Activated CD8-positive, alpha-beta memory T cell treated with anti-CD3 and anti-CD28 coated beads, Interleukin-2, amount 10 ng/mL, durations not matched to agents 7 days and 5 days (primary cell): ENCODE measurements at places on chromosomes 5 and 9.

DNA sequence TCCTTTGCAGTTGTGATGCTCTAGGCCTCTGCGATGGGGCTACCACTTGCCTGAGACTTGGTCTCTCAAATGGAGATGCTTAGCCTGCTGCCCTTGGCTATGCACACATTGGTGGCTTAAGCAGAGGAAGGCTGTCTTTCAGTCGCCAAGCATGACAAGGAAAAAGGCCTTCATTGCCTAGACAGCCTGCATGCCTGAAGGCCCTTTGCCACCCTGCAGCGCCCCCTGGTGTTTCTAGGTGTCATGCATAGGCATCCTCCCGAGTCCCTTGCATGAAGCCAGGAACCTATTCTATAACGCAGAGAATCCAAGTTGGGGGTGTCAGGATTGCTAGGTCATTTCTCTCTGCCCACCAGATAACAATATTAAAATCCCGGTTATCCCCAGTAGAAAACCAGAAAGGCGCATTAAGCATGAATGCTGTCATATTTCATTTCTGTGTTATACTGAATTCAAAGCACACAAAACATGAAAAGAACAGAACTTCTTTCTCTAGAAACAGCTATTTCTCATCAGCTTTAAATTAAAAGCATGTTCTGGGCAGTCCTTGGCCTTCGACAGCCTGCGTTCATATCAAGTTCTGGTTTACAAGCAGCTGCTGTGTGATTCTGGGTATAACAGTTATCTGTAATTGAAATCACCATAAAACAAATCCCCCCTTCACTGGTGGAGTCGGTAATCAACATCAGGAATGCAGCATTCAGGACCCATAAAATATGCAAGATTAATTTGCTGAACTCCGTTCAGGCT lies 59.7 kb upstream of the TRPC7 start:
- peak; percentile 66 for DNase-seq

DNA sequence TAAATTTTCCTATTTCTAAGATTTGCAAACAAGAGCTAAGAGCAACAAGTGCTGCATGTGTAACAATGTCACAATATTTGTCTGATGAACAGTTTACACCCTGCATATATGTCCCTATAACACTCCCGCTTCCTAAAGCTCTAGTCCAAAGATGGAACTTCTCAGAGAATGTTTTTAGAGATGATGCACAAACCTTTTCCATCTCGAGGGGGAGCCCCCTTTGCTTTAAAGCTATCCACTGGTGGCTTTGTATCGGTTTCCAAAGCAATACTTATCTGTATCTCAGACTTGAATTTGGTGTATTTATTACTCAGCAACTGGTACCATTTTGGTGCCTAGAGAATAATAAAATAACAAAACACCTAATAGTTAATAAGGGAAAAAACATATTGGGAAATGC lies 11.0 kb downstream of the CEP120 start:
- DNase-seq: no peak

DNA sequence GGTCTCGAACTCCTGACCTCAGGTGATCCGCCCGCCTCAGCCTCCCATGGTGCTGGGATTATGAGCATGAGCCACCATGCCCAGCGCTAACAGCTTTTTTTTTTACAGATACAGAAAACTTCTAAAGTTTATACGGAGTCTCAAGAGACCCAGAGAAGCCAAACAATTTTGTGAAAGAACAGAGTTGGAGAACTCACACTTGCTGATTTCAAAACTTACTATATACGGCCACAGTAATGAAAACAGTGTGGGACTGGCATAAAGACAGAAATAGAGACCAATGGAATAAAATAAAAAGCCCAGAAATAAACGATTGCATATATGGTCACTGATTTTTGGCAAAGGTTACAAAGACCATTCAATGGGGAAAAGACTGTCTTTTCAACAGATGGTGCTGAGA lies 85.6 kb upstream of the CACNA1B start:
- DNase-seq: no peak

- DNase-seq: peak; percentile 74
These were observed 68.2 kb downstream of the LRSAM1 start for GRCh38 chr9:127519301-127520166.

DNA sequence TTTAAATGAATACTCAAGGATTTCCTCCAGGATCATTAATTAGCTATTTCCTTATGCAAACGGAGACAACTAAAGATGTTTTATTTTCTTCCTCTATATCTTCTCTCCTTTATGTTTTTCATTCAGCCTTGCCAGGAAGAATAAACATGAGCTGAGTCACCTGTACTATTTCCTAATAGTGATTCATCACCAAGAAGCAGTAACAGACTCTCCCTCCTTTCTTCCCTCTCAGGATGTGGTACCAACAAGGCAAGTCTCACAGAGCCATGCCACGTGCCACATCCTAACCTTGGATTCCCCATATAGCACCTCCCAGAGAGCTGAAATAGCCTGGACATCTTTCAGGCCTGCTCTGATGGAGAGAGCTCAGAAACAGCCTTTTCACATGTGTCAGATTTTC lies 758.6 kb upstream of the DMAC1 start:
- no peak for DNase-seq

DNA sequence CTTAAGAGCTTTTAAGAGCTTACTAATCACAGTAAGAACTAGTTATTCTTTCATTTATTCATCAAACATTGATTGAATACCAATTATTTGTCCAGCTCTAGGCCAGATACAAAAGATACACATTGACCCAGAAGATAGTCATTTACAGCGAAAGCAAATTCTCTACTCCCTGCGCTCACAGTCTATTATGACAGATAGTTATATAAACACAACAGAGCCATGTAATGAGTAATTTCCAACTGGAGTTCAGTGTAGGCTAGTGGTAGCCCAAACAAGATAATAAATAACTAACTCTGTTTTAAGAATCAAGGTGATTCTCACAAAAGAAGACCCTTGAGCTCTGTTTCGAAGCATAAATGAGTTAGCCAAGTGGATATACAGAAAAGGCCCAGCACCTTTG lies 397.8 kb upstream of the TLE4 start:
- DNase-seq: no peak

DNA sequence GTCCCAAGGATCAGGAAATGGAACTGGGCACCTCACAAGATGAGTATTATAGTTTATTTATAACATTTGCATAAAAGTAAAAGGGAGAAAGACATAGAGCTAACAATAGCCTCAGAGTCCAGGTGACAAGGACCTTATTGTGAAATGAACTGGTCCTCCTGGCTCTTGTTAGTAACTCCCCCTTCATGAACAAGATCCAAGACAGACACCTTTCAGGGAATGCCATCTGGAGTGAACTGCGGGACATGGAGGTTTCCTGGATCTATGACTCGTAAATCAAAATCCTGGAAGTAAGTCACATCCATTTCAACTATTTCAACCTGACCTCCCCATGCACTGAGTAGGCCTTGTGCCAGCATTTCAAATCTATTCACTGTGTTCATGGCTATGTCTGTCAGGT lies 129.5 kb upstream of the GAS1 start:
- no peak for DNase-seq

- DNase-seq: peak; percentile 36
These were observed 106.0 kb upstream of the LRRTM2 start for GRCh38 chr5:138981131-138981530.

- DNase-seq: peak; percentile 4
These were observed 224.1 kb downstream of the CACNA1B start for GRCh38 chr9:138101444-138102234.

GRCh38 chr5:76419597-76420298 lies 16.7 kb downstream of the IQGAP2 start:
- DNase-seq: no peak

DNA sequence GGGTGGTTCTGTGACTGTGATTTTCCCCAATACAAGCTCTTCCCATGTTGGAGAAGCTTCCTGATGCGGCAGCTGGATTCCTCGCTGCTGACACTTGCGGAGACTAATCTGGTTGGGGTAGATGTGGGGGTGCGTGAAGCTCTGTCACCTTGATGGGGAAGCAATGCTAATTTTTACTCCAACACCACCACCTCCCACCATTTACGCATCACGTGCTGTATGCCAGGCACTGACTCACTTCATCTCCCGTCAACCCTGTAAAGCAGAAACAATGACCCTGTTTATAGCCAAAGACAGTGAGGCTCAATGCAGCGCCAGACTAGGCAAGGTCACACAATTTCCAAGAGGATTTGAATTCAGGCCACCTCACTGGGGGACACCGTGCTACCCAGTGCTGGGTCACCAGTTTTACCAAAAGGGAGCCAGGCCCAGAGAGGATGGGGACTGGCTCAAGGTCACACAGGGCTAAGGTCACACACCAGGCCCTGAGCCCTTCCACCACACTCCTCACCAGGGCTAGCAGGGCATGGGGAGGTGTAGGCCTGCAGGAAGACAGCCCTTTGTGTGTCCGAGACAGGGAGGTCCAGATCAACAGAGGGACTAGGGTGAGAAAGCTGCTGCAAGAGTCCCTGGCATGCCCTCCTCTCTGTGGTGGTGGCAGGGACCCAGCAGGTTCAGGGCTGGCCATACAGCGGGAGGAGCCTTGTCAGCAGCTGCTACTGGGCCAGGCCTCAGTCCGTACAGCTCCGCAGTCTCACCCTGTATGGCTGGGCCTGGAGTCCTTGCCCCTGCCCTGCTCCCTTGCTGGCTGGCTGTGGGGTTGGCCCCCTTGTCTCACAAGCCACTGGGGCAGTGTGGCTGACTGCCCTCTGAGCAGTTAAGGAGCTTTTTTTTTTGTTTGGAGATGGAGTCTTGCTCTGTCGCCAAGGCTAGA lies 3.3 kb downstream of the STKLD1 start:
- no peak for DNase-seq

- DNase-seq: peak; percentile 83
These were observed at the start of gene MAST4 for GRCh38 chr5:66595756-66596635. Gene MAST4, plus strand, starts transcription at chr5:66596393. Its CDS starts 263 bp downstream, at chr5:66596656.

- no peak for DNase-seq
These were observed 43.8 kb upstream of the GFPT2 start for GRCh38 chr5:180396926-180397325.
